ENCODE measurements at places on chromosomes 4 and X.

DNA sequence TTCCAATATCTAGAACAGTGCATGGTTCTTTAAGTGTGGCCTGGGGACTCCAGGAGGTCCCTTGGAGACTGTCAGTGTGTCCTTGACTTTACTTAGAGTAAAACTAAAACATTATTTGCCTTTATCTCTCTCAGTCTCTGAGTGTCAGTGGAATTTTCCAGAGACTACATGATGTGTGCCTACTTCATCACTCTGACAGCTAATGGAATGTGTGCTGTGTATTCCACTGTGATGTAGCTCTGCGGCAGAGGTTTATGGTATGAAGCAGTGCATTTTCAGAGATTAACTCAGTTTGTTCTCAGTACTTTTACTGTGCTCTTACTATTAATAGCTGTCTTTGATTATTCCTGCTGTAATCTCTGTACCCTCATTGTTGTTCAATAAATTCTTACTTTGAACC, 85.6 kb downstream of the MANBA start:
- DNase-seq = no peak
- H3K36me3 ChIP-seq = no peaks in the 10 kb centered on the region
- H3K27ac ChIP-seq = no peak overlapping the region
- H3K4me3 ChIP-seq = no peak overlapping the region
- H3K4me1 ChIP-seq = no peaks in the 10 kb centered on the region

- DNase-seq = no peak
- no peak overlapping the region for H3K27ac ChIP-seq
- H3K4me1 ChIP-seq = no peaks in the 10 kb centered on the region
Measured at GRCh38 chr4:30959781-30960485, 239.8 kb downstream of the PCDH7 start.

DNA sequence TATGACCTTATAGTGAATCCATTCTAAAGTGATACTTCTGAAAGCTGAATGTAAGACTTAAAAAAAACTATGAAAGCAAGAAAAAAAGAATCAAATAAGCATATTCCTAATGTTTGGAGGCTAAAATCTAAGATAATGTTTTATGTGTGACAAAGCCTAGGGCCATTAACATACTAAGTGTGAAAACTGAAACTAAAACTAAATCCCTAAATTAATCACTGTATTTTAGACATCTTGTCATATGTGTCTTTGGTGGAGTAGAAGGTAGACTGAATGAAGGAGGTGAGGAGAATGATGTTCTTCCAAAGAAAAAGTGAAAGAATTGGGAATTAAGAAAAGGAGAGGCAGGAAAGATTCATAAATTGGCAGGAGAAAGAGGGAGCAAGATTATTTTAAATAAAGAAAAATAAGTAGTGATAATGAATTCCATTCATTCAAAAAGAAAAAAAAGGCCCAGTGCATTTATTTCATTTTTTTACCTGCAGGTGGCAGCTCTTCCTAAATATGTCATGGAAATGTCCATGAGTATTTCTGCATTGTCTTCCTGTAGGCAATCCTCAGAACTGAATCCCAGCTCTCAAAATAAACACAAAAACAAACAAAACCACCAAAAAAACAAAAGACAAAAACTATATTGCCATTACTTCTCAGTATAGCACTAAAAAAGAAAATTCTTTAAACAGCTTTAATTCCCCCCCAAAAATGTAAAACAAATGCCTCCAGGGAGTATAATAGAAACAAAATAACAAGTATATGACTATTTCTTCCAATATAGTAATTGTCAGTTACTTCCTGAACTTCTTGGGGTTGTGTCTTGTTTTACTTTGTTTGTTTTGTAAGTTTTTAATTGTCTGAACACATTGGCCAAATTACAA, 17.0 kb upstream of the AP1AR start:
- DNase-seq = no peak
- H3K4me3 ChIP-seq = no peak overlapping the region
- H3K27ac ChIP-seq = no peak overlapping the region
- no peaks in the 10 kb centered on the region for H3K36me3 ChIP-seq

DNA sequence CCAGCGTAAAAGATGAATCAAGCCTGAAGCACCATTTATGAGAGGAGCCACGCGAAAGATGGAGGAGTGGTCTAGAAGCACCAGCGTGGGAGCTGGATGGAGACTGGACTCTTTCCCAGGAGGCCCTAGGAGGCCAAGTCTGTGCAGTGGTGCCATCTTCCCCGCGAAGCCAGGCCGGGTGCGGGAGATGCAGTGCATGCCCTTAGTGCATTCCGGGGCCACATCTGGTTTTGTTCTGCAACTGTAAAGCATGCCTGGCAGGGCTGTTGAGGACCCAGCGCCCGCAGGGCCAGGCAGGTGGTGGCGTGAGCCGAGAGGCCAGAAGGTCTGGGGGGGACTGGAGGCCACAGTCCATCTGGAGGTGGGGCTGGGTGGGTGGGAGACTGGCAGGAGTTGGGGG, 78.6 kb upstream of the ADRA2C start:
- no peaks in the 10 kb centered on the region for H3K4me1 ChIP-seq
- no peak overlapping the region for H3K27ac ChIP-seq
- no peaks in the 10 kb centered on the region for H3K36me3 ChIP-seq

- H3K27me3 ChIP-seq = no peaks in the 10 kb centered on the region
- DNase-seq = no peak
- H3K4me3 ChIP-seq = no peak overlapping the region
- H3K36me3 ChIP-seq = no peaks in the 10 kb centered on the region
- no peaks in the 10 kb centered on the region for H3K4me1 ChIP-seq
- H3K27ac ChIP-seq = no peak overlapping the region
Measured at GRCh38 chrX:43328358-43328946, 327.6 kb upstream of the MAOA start.

DNA sequence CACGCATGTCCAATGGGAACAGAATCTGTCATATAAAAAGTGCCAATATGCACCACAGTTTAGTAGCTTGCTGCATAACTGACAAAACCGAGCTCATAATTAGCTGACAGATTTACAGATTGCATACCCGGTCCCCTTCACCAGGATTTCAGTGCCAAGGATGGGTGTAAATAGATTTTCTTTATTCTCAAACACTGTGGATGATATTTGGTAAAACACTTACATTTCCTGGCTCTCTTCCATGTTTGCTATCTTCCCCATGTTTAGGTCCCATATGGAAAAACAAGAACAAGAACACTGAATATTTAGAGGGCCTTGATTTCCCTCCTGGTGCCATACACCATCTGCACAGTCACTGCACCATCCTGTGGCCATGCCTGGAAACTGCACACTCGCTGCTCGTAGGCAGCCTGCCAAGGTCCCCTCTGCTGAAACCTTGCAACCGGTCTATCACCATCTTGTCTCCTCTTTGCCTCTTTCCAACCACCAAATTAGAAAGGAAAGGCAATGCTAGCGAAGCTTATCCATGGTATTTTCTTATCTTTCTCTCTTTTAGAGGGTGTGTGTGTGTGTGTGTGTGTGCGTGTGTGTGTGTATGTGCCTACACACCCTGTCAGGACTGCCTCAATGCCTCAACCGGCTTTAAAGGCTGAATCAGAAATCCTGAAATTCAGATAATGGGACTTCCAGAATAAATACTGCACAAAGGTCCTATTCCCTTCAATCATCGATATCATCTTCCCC, 124.2 kb upstream of the MBNL3 start:
- no peak overlapping the region for H3K4me3 ChIP-seq
- peak; percentile 0 for DNase-seq
- H3K4me1 ChIP-seq = no peaks in the 10 kb centered on the region
- H3K36me3 ChIP-seq = no peaks in the 10 kb centered on the region
- no peak overlapping the region for H3K27ac ChIP-seq

DNA sequence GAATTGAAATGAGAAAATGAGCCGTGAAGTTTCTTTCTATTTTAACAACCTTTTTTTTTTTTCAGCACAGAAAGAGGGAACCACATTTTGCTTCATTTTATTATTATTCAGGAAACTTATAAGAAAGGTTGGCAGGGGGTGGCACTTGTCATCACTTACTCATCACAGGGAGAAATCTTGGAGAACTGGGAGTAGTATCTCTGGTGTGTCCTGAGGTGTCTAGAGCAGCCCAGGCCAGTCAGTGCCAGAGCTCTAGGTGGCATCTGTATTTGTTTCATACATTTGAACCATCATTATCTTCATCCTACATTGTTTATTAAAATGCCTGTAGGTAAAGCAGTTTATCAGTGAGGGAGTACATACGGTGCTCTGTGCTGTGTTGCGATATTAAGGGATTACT, 43.8 kb upstream of the ARHGAP24 start:
- no peaks in the 10 kb centered on the region for H3K4me1 ChIP-seq
- no peaks in the 10 kb centered on the region for H3K27me3 ChIP-seq
- no peak overlapping the region for H3K27ac ChIP-seq
- no peak for DNase-seq
- no peaks in the 10 kb centered on the region for H3K36me3 ChIP-seq

- no peaks in the 10 kb centered on the region for H3K4me1 ChIP-seq
- H3K27me3 ChIP-seq = no peaks in the 10 kb centered on the region
- no peak overlapping the region for H3K4me3 ChIP-seq
- no peak overlapping the region for H3K27ac ChIP-seq
- H3K36me3 ChIP-seq = no peaks in the 10 kb centered on the region
Measured at GRCh38 chr4:106268786-106269185, 47.2 kb downstream of the TBCK start.

DNA sequence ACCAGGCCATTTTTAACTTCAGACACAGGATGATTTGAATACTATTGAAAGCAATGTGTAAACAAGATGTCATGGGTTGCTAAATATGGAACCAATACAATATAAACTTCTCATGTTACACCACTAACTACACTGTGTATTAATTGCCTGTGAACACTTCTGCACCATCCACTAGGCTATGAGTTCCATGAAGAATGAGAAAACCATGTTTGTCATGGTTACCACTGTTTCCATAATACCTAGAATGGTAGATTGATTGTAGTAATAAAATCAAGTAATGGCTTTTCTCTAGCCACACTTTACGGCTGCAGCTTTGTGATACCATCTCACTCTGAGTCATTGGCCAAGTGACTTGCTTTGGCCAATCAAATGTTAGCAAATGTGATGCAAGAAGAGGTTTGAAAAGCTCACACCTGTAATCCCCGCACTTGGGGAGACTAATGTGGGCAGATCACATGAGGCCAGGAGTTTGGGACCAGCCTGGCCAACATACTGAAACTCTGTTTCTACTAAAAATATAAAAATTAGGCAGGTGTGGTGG, 19.9 kb upstream of the CYBB start:
- H3K27ac ChIP-seq = no peak overlapping the region
- DNase-seq = no peak
- no peaks in the 10 kb centered on the region for H3K27me3 ChIP-seq
- H3K36me3 ChIP-seq = no peaks in the 10 kb centered on the region
- H3K4me3 ChIP-seq = no peak overlapping the region
- peaks cover 5% of the 10 kb centered on the region for H3K4me1 ChIP-seq

DNA sequence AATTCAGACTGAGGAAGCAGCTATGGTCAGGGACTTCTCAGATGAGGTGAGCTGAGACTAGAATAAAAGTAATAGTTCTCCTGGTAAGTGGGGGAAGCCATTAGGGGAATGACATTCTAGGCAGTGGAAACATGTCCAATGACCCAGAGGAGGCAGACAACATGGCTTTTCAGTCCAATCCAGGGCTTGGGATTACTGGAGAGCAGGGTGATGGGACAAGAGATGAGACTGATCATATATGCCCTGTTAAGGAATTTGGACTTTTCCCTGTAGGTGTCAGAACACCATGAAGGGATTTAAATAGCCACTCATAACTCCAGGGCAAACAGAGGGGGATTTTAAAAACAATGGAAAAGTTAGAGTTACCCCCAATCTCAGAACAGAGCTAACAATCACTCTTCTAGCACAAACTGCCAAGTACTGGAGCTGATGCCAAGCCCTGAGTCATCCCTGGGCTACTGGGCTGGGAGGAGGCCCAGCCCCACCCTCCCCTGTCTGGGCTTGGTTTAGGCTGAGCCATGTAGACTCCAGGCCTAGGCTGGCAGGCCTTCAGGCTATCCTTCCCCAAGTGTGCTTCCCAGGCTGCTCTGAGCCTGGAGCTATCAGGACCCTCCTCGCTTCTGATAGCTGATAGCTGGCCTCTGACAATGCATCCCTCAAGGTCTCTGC, 22.7 kb upstream of the MSN start:
- H3K27ac ChIP-seq = no peak overlapping the region
- no peaks in the 10 kb centered on the region for H3K4me1 ChIP-seq
- H3K36me3 ChIP-seq = no peaks in the 10 kb centered on the region
- H3K4me3 ChIP-seq = no peak overlapping the region
- H3K27me3 ChIP-seq = no peaks in the 10 kb centered on the region

DNA sequence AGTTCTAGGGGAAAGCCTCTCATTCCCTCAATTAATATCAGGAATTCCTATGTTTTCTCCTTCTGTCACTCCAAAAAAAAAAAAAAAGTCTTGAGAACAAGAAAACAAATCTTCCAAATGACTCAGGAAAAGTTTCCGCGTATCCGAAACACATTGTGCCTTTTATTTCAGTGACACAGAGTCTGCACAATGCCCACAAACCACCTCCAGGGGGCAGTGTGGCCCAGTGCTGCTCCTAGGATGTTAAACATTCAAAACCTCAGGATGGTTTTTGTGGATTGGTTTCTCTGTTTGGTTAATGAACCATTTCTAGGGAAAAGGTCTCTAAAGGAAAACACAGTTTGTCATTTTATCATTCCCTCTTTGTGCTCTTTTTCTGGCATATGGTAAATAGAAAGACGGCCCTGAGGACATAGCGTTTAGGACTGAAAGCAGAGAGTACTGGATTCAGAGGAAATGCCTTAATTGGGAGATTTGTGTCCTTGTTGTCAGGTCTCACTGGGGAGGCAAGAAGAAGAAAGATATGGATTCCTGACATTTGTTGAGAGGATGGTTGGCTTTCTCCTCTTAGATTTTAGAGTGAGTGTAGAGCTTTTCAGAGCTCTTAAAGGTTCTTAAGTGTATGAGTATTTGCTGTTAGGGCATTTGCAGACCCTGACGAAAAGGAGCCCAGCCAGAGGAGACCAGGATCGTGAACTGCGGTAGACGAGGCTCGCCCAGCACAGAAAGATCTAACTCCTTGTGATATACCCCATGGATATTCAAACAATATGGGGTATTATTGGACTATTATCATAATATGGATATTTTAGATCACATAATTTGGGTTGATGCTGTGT, 65.7 kb upstream of the MAP9 start:
- H3K27me3 ChIP-seq = no peaks in the 10 kb centered on the region
- H3K4me3 ChIP-seq = no peak overlapping the region
- no peak overlapping the region for H3K27ac ChIP-seq
- DNase-seq = peak; percentile 22
- no peaks in the 10 kb centered on the region for H3K36me3 ChIP-seq

DNA sequence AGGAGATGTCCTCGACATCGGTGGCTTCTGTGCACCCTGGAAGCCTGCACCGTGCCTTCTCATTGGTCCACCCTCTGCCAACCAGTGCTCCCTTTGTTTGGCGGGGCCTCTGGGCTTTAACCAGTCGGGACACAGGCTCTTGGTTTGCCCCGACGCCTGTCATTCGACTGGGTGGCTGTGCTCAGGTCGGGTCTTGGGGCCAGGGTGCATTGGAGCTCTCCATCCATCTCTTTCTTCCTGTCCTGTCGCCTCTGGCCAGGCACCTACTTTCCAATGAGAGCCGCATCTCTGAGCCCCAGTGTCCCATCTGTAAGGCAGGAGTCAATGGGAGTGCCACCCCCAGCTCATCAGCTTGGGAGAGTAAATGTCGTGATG, 37.2 kb upstream of the NHSL2 start:
- DNase-seq = no peak
- H3K27ac ChIP-seq = no peak overlapping the region
- no peaks in the 10 kb centered on the region for H3K36me3 ChIP-seq
- no peaks in the 10 kb centered on the region for H3K27me3 ChIP-seq
- H3K4me1 ChIP-seq = no peaks in the 10 kb centered on the region

GRCh38 chrX:115957862-115958490, 212.6 kb upstream of the AGTR2 start:
- no peaks in the 10 kb centered on the region for H3K4me1 ChIP-seq
- H3K4me3 ChIP-seq = no peak overlapping the region
- H3K27ac ChIP-seq = no peak overlapping the region
- no peaks in the 10 kb centered on the region for H3K27me3 ChIP-seq
